ENCODE measurements at places on chromosomes 12 and 14. TPM values are rescaled to one million over a fixed set of nuclear protein-coding genes. Genes with fewer than 3 reads are reported as not detected.
A peak's percentile ranks its signal among the peaks of the same experiment; 100 is the strongest.

- DNase-seq, result no peak
Observed at GRCh38 chr12:28908646-28909045, 240.4 kb upstream of the FAR2 start.

DNA sequence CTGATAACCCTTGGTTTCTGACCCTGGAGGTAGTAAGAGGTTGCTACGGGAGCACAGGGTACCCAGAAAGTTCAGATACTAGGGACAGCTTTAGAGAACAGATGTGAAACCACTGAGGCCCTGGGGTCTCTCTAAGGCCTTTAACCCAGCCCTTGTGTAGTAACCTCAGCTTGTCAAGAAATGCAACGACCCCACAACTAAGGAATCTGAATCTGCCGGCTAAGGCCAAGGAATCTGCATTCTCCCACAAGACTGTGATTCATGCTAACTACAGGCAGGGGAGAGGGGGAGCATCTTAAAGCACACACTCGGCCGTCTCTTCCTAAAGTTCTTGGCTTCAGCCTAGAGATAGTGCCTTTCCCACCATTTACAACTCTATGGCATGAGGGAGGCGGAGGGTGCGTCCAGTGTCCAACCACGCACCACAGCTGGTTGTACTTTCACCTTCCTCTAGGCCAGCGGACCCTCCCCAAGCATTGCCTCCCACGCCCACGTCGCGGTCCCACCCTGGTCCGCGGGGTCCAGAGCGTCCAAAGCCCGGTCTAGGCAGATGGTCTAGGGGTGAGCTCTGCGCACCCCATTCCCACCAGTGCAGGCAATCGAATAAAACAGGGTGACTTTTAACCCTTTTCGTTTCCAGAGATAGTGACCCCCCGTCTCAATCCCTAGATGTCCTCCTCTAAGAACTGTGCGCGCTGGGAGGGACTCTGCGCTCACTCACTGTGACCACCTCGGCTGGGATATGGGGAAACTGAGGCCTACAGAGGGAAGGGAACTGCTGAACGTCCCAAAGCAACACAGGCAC lies 735 bp upstream of the VASH1 start:
- peak; percentile 59 for DNase-seq

DNA sequence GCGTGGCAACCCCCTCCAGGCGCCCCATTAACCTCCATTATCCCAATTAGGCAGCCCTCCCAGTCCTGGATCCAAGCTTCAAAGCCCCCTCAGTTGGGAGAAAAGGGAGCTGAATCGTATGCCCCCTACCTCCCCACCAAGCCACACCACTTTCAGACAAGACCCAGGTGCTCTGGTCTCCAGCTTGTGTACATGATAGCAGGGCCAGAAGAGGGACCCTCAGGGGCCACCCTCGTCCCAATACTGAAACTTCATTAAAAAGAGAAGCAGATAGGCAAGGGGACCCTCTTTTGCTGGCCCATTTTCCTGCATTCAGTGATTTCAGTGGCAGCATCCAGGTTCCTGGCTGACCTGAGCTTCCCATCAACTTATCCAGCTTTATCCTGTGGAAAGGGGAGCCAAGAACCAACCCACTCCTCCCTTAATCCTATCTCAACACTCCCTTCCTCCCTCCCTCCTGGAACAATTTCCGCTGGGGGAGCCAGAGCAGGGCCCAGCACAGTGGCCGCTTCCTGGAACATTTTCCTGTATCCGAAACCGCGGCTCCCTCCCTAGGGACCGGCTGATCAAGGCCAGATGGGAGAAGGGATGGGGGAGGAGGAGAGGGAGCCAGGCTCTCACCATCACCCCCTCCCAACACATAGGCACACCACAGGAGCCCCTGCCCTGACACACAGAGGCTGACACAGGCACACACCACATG lies 9.5 kb upstream of the SP7 start:
- peak; percentile 89 for DNase-seq

DNA sequence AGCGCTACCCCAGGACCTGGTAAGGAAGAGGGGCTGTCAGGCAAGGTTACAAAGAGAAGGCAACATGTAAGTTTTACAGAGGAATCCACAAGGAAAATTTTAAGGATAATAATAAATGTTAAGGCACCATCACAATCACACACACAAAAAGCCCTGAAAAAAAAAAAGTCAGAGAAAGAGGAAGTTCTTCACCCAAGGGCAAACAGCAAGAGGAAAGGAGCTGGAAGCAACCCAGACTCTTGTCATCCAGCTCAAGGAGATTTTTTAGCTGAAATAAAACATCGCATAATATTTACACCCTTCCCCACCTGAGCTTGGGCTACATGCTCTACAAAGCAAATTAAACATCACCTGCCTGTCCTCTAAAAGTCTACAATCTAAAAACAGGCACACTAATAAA lies 9.5 kb downstream of the SPTB start:
- no peak for DNase-seq

DNA sequence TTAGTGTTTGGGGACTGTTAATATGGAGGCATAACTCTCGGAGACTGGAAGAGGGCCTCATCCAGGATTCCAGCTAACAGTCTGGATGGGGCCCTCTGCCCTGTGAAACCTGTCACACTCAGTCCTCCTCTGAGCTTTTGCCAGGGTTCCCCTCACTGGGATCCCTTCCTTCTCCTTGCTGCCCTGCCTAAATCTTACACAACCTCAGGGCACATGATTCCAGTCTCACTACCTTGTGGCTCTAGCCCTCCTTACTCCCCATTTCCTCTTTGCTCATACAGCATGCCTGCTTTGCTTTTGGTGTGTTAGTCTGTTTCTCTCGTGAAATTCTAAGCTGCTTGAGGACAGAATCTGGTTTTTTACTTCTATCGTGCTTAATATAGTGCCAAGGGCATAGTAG lies 942 bp upstream of the GSG1 start:
- no peak for DNase-seq

KCNJ8 gene
- 9.1 TPM for total RNA-seq

SPIC gene
- total RNA-seq, result not detected

- DNase-seq, result no peak
Observed at GRCh38 chr12:125187780-125188741, 122.8 kb downstream of the AACS start.

DNA sequence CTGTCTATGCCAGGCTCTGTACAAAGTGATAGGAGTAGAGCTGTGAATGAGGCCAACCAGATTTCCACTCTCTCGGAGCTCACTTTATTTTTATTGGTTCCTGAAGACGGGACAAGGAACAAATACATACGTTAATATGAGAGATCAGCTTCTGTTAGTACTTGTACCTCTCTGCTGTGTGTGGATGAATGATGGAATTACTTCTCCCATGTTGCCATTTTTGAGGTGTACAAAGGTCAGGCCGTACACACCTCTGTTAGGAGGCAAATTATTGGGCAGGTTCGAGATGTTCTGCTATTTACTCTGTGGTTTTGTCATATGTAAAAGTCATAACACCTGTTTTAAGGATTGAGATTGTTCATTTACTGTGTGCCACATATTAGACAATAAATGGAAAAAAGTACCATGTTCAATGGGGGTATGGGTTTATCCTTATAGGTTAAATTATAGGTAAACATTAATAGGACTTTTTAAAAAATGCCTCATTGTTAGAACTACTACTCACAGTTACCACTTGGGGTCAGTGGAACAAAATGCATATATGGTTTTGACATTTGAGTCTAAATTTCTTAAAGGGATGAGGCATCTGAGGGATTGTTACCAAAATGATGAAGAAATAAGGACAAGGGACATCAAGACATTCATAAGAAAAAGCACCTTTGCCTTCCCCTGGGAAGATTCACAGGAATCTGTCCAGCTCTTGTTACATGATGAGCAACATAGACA lies 26.9 kb downstream of the WBP11 start:
- no peak for DNase-seq

DNA sequence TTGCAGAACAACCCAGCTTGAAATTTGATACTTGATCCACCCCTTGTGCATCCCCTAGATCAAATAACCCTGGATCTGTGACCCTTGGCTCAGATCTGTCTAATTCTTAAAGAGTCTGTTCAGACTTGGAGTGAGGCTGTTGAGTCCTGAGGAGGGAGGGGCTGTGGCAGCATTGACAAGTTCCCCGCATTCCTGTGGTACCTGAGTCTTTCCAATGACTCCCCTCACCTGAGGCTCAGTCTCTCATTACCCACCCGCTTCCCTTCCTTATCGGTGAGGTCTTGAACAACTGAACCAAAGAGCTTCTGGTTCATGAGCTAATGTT lies 16.1 kb upstream of the HDAC7 start:
- no peak for DNase-seq

CCDC60 gene
- not detected for total RNA-seq

ARMH4 gene
- 3.1 TPM for total RNA-seq

- no peak for DNase-seq
Observed at GRCh38 chr12:115470977-115471376, 787.0 kb upstream of the TBX3 start.

DNA sequence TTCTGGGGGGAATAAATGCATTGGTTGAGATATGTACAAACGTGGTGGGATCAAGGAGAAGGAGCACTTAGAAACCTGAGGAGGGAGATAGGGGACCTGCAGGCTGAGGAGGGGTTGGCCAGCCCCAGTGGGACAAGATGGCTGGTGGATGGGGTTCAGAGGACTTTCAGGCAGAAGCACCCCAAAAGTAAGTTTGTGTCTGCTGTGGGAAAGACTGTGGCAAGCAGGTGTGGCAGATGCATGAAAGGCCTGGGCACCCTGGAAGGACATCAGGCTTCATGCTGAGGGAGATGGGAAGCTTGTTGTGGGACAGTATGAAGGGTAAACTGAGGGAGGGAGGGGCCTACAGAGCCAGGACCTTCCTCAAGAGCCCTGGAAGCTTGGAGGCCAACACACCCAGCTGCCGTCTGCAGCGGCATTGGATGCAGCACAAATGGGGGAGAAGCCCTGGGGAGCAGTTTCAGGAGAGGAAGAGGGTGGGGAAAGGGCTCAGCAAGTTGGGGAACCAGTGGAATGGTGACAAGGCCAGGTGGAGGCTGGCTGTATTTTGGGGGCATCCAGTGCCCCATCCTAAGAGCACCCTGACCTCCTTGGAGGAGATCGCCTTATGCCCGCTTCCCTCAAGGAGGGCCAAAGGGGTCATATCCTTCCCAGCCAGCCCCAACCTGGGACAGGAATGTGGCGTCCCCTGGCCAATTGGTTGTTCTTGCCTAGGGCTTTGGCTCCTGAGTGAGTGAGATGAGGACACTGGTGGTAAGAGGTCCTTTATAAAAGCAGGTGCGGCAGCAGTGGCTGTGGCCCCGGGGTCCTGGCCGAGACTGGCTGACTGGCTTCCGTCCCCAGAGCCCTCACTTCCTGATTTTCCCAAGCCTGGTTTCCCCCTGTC lies 20.7 kb downstream of the NFKBIA start:
- DNase-seq, result no peak
